ENCODE measurements at places on chromosomes 4 and X. TPM values are rescaled to one million over a fixed set of nuclear protein-coding genes. Genes with fewer than 3 reads are reported as not detected.

Gene CWH43
- total RNA-seq: not detected

Gene OPHN1
- total RNA-seq: 8.6 TPM

Gene ANOS1
- 5.1 TPM for total RNA-seq

Gene ADGRL3
- 68.3 TPM for total RNA-seq

Gene PNMA3
- total RNA-seq: 10.3 TPM

Gene ZXDB
- 9.0 TPM for total RNA-seq

Gene ERCC6L
- total RNA-seq: 2.4 TPM

Gene CXorf49
- not detected for total RNA-seq

Gene PLXNB3
- total RNA-seq: 3.6 TPM

Gene ZXDA
- total RNA-seq: 0.16 TPM

Gene GLRB
- 14.9 TPM for total RNA-seq

Gene MGAT4D
- total RNA-seq: not detected

All from mesothelial cell of epicardium (in vitro differentiated cells).